CD8-positive, alpha-beta T cell (primary cell): ENCODE measurements at places on chromosomes 11 and 22. TPM values are rescaled to one million over a fixed set of nuclear protein-coding genes. Genes with fewer than 3 reads are reported as not detected.

- no peak for DNase-seq
Measured at GRCh38 chr22:49150801-49151221, 676.9 kb downstream of the BRD1 start.

- peak; percentile 91 for DNase-seq
Measured at GRCh38 chr11:128831174-128832120, 35.6 kb downstream of the KCNJ1 start.

The LMO2 gene
- not detected for total RNA-seq

The GGTLC2 gene
- not detected for total RNA-seq

The RPL27A gene
- 1,676 TPM for total RNA-seq
